Hindlimb muscle (tissue), 1 donor: ENCODE measurements at places on chromosomes 13 and 19. TPM values are rescaled to one million over a fixed set of nuclear protein-coding genes. Genes with fewer than 3 reads are reported as not detected.
A peak's percentile ranks its signal among the peaks of the same experiment; 100 is the strongest.

Gene MADCAM1
- 11.9 TPM for polyA plus RNA-seq

Gene SPACA7
- polyA plus RNA-seq, result not detected

Gene UFM1
- polyA plus RNA-seq, result 49.8 TPM

Gene ZIK1
- 4.6 TPM for polyA plus RNA-seq

Gene PEG3
- 197 TPM for polyA plus RNA-seq

Gene ZNF134
- 11.5 TPM for polyA plus RNA-seq

Gene RYR1
- polyA plus RNA-seq, result 771 TPM

Gene LAIR1
- polyA plus RNA-seq, result 10.0 TPM

Gene CRTC1
- polyA plus RNA-seq, result 19.2 TPM

Gene CUL4A
- polyA plus RNA-seq, result 72.9 TPM

Gene TEX101
- not detected for polyA plus RNA-seq

Gene PPP1R13L
- 5.8 TPM for polyA plus RNA-seq

Gene TTC9B
- polyA plus RNA-seq, result not detected

- DNase-seq, result no peak
These were observed 62.8 kb upstream of the PCDH9 start for GRCh38 chr13:67292886-67293285.

DNA sequence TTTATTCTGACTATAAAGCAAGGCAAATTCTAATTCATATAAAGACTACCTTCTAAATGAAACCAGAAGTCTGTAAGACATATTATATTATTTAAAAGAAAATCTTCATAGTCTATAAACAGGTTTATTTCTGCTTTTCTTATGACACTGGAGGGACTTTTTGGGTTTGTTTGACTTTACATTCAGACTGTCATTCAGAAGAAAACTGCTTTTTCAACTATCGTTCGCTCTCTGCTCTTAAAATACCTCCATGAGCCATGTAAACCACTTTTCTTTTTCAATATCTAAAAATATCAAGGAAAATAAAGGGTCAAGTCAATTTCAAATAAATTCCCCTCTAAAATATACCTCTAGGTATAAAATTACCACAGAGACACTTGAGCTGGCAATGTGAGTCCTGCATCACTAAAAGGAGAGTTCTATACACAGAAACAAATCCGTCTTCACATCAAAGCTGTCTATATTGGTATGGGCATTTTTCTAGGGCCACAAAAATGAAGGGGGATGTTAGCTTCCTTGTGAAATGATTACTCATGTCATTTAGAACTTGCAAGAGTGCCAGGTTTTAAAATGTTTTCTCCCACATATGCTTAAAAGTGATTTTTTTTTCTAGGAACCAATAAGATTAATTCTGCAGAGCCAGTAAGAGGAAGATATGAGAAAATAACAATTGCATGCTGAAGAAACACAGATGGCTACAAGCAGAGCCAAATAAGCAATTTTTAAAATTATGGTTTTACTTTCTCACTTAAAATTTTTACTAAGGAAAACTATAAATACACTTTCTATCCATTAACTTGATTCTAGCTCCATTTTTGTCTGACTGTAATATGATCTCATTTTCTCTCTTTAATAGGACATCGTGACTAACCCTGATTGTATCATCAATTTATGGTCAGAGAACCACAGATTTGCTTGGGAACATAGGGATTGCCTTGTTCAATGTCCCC, 181.8 kb downstream of the TBC1D4 start:
- no peak for DNase-seq

DNA sequence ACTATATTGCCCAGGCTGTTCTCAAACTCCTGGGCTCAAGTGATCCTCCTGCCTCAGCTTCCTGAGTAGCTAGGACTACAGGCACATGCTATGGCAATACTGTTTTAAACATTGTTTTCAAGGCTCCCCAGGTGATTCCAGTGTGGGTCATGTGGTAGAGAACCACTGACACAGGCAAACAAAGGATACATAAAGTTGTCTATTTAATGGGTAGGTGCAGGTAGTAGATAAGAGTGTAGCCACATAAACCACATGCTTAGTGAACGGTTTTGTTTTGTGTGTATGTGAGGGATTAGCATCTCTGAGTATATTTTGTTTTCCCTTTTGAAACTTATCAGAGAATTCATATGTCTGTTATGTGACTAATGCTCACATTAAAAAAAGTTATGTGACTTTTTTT, 36.7 kb downstream of the USPL1 start:
- DNase-seq, result no peak

DNA sequence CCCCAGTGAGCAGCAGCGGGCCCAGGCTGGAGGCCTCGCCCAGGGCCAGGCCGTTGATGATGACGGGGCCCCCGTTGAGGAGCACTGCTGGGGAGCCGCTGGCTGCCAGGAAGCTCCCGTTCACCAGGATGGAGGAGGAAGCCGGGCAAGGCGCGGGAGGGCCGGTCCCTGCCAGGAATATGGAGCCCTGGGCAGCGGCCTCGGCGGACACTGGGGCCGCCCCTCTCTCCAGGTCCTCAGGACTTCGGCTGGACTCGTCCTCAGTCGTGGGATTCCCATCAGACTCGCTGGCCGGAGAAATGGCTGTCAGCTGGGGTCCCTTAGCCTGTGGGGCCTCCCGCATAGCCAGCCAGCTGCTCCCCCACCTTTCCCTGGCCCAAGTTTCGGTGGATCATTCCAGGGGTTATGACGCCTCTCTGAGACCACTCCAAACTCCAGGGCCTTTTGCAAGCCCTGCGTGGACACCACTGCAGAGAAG, 2.1 kb downstream of the SIX5 start:
- DNase-seq, result no peak

- peak; percentile 36 for DNase-seq
These were observed 513 bp downstream of the MIER2 start for GRCh38 chr19:343941-344624.

- no peak for DNase-seq
These were observed 9.0 kb downstream of the ARHGAP45 start for GRCh38 chr19:1076046-1076386.

DNA sequence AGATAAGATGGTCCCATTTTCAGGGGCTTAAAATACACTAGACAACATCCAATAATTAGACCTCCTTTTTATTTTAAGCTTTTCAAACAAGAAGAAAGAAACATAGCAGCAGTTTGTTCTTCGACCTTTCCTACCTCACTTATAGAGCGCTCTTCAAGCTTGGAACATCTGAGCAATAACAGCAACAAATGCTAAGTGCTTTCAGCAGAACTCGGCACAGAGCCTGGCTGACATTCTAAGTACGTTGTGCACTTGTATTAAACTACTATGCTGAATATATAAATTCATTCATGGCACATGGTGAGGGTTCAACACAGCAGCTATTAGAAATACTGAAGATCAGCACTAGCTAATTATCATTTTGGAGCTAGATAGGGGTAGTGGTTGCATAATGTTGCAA, 256.1 kb upstream of the MAB21L1 start:
- DNase-seq, result peak; percentile 66

DNA sequence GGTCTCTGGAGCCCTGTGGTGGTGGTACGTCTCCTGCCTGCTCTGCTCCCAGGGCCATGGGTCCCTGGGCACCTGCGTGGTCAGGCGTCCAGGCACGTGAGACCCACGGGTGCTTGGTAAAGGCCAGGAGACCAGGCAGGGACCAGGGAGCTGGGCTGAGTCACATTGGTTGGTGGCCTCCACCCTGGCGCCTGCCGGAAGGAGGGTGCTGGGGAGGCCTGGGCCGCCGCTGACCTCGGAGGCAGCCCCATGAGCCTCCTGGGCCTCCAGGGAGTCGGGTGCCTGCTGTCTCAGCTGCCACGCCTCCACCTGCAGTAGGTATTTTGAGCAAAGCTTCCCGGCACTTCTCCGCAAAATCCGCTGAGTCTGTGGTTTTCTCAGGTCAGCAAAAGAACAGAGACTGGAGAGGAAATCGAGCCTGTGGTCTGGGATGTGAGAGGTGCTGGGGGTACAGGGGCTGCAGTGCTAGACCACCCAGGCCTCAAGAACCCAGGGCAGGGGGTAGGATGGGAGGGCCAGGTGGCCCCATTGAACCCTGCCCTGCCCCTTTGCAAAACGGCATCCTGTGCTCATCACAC, 3.6 kb upstream of the PLK5 start:
- DNase-seq, result no peak

DNA sequence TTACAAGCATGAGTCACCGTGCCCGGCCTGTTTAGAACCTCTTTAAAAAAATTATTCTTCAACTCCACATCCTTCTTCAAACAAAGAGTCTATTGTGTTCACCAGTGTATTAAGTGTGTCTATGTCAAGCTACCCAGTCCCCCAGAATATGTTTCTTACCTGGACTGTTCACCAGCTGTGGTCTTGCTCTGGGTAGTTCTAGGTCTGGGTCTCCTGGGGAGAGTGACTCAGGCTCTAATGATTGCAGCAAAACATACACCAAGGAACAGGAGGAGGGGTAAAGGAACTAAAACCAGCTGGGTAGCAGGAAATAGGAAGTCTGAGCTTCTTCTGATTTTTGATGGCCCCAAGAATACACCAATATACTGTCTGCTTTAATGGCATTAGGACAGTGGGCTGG, at the start of gene FPR1:
FPR1 (minus strand) TSS at position 224 of the 400 bp plus-strand sequence. CDS start 4,884 bp downstream, outside the sequence.
- no peak for DNase-seq

GRCh38 chr19:36771261-36772231, 1.1 kb downstream of the ZNF850 start:
- peak; percentile 63 for DNase-seq

GRCh38 chr19:51139299-51140014, 2.6 kb upstream of the SIGLEC7 start:
- DNase-seq, result no peak

GRCh38 chr19:5956728-5957127, 21.2 kb downstream of the RANBP3 start:
- DNase-seq, result no peak

DNA sequence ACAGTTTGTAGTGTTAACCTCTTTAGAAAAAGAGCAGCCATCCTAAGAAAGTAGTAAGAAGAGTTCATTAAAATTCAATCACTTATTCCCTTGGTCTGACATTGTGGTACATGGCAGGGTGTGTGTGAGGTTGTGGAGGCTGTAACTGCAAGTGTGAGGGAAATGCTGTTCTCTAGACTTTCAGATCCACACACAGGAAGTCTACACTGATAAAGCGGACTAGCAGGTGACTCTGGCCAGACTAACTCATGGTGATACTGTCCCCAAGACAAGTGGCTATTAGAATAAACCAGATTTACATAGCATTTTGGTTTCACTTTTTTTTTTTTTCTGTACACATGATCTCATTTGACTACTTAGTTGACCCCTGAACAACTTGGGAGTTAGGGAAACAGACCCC, 10.0 kb downstream of the MTIF3 start:
- no peak for DNase-seq

- no peak for DNase-seq
These were observed 50.0 kb upstream of the DOCK9 start for GRCh38 chr13:99027661-99028425.

- DNase-seq, result no peak
These were observed 7.6 kb downstream of the MBNL2 start for GRCh38 chr13:97229699-97230098.

DNA sequence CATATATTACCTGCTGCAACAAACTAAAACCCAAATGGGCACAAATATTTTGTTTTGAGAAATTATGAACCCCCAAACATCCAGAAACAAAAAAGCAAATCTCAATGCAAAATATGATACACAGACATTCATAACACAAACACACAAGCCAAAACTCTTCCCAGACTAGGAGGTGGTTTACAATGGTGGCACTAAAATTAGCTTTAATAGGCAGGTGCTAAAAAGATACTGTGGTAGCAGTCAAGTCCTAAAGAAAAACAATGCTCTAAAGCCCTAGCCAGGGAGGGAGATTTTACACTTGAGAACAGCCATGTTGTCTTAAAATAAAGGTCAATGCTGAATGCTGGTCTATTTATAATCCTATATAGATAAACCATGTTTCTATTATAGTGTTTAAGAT, 65.0 kb downstream of the DOCK9 start:
- DNase-seq, result no peak

GRCh38 chr19:10748927-10749434, 31.1 kb downstream of the DNM2 start:
- no peak for DNase-seq

DNA sequence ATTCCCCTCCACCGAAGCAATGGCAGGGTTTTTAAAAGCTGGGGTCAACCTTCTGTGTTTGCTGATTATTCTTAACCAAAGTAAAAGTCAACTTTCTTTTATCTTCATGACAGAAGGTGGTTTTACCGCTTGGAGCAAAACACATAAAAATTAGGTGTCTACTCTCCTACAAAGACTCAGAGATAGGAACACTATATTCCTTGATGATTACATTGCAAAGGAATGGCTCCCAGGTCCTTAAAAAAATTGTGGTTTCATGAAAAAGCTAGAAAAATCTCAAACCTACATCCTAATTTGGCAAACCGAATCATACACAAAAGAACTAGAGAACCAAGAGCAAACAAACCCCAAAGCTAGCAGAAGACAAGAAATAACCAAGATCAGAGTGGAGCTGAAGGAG, 760.4 kb upstream of the PCDH20 start:
- DNase-seq, result no peak

DNA sequence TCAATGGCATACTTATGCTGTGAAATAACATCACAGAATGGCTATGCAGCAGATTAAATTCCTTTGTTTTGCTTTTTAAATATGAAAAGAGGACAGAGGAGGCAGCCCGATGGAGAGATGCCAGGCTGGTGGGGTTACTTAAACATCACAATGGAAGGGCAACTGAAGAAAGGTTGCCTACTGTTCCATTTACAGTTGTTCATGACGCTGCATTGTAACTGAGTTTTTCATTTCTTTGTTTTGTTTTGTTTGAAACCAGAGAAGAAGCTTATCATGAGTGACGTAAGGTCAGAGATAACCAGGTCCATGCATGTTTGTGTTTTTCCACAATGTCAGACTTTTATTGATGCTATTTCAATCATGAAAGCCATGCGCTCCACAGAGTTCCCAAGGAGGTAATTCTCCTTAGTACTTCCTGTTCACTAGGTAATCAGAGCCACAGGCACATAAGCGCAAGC, 273.8 kb downstream of the LHFPL6 start:
- no peak for DNase-seq

DNA sequence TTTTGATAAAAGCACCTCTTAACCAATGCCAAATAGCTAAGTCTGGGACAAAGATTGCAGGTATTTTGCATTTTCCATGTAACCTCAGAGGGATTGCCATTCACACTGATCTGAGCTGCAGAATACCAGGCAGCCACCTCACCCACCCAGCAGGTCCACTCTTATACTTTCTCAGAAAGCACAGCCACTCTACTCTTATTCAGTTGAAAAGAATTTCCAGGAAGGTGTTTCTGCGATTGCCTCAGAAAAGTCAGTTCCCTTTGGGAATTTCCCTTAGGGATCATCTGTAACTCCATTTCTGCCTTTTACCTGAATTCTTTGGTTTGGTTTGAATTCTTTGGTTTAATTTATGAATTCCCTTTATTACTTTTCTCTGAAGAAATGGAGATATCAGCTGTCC, 904 bp upstream of the ALOX5AP start:
- no peak for DNase-seq

- DNase-seq, result no peak
These were observed 16.9 kb upstream of the CYP2S1 start for GRCh38 chr19:41175801-41176777.

- DNase-seq, result no peak
These were observed 211.5 kb upstream of the KL start for GRCh38 chr13:32804673-32805230.

GRCh38 chr19:36106441-36106840, 4.5 kb upstream of the OVOL3 start:
- DNase-seq, result no peak
